ENCODE measurements at places on chromosomes 6 and 20.

DNA sequence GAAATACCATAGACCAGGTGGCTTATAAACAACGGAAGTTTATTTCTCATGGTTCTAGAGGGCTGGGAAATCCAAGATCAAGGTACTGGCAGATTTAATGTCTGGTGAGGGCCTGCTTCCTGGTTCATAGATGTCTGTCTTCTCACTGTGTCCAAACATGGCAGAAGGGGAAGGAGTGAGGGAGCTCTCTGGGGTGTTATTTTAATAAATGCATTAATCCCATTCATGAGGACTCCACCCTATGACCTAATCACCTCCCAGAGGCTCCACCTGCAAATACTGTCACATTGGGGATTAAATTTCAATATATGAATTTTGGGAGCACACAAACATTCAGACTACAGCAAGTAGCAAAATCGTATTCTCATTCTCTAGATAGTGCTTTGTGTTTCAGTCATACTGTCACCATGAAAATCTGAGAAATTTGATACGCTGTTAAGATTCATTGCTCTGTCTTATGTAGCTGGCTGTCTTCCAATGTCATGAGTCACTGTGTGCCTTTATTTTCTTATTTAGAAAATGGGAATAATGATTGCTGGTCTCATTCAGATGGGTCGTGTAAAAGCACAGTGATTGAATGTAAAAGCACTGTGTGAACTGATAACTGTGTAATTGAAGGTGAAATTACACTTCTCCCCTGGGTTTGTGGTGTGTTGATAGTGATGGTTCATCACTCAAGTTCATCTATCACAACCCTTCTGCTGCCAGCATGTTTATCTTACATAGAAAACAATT lies 8.9 kb upstream of the ERVFRD-1 start:
- no peak overlapping the region for H3K4me3 ChIP-seq
- H3K4me1 ChIP-seq: peaks cover 44% of the 10 kb centered on the region
- DNase-seq: no peak
- no peak overlapping the region for H3K27ac ChIP-seq
- no peaks in the 10 kb centered on the region for H3K27me3 ChIP-seq
- H3K36me3 ChIP-seq: no peaks in the 10 kb centered on the region

GRCh38 chr6:107493158-107494057 lies 3.5 kb downstream of the SOBP start:
- peaks cover 14% of the 10 kb centered on the region for H3K4me1 ChIP-seq
- no peak overlapping the region for H3K27ac ChIP-seq
- H3K27me3 ChIP-seq: peaks cover 47% of the 10 kb centered on the region

- no peaks in the 10 kb centered on the region for H3K27me3 ChIP-seq
- H3K36me3 ChIP-seq: no peaks in the 10 kb centered on the region
- H3K4me1 ChIP-seq: no peaks in the 10 kb centered on the region
- H3K27ac ChIP-seq: no peak overlapping the region
Measured at GRCh38 chr6:63926258-63926780, 290.7 kb downstream of the PHF3 start.

GRCh38 chr20:20668639-20669038 lies 43.8 kb downstream of the RALGAPA2 start:
- no peak overlapping the region for H3K4me3 ChIP-seq
- H3K27ac ChIP-seq: no peak overlapping the region
- peaks cover 15% of the 10 kb centered on the region for H3K4me1 ChIP-seq
- no peaks in the 10 kb centered on the region for H3K27me3 ChIP-seq
- peaks cover 3% of the 10 kb centered on the region for H3K36me3 ChIP-seq
- no peak for DNase-seq

DNA sequence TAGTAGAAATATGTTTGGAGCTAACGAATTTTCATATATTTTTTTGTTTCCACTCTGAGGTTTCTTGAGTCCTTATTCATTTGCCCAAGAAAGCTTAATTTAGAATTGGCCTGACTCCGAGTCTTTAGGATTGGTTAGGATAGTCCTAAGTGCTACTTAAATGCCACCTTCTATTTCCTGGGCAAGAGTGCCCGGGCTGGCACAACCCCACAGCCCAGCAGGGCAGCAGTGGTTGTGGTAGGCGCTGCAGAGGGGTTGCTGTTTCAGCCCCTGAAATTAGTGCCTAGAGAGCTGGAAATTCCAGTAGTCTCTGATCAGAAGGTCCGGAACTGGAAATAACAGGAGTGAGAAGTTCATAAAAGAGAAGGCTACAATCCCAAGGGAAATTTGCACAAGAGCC lies 139.4 kb upstream of the TENT5A start:
- H3K27me3 ChIP-seq: no peaks in the 10 kb centered on the region
- H3K27ac ChIP-seq: no peak overlapping the region
- no peaks in the 10 kb centered on the region for H3K4me1 ChIP-seq
- H3K36me3 ChIP-seq: no peaks in the 10 kb centered on the region
- no peak overlapping the region for H3K4me3 ChIP-seq
- DNase-seq: no peak

DNA sequence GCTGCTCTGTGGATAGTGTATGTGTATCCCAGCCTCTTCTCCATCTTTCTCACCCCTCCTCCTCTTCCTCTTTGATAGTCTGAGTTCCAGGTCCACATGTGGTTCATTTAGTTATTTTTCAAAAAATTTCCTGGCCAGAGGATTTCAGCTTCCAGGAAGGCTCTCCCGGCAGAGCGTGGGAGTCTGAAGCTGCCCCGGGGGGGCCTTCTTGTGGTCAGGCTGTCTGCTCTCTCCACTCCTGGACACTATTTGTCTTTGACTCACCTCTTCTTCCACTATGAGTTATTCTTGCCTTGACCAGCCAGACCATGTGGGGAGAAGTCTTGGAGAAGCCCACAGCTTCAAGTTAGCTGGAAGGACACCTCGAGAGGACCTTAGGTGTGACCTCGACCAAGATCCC lies 258.8 kb downstream of the CDC5L start:
- peaks cover 4% of the 10 kb centered on the region for H3K36me3 ChIP-seq
- peak overlapping the region; percentile 25 for H3K27ac ChIP-seq
- peaks cover 35% of the 10 kb centered on the region for H3K4me1 ChIP-seq
- no peak overlapping the region for H3K4me3 ChIP-seq

- no peaks in the 10 kb centered on the region for H3K36me3 ChIP-seq
- peaks cover 3% of the 10 kb centered on the region for H3K27me3 ChIP-seq
Measured at GRCh38 chr6:73866305-73866704, 170.3 kb downstream of the CD109 start.

GRCh38 chr6:18189196-18189595 lies 34.0 kb downstream of the KDM1B start:
- H3K27ac ChIP-seq: no peak overlapping the region
- no peaks in the 10 kb centered on the region for H3K27me3 ChIP-seq
- H3K36me3 ChIP-seq: no peaks in the 10 kb centered on the region
- H3K4me3 ChIP-seq: no peak overlapping the region

DNA sequence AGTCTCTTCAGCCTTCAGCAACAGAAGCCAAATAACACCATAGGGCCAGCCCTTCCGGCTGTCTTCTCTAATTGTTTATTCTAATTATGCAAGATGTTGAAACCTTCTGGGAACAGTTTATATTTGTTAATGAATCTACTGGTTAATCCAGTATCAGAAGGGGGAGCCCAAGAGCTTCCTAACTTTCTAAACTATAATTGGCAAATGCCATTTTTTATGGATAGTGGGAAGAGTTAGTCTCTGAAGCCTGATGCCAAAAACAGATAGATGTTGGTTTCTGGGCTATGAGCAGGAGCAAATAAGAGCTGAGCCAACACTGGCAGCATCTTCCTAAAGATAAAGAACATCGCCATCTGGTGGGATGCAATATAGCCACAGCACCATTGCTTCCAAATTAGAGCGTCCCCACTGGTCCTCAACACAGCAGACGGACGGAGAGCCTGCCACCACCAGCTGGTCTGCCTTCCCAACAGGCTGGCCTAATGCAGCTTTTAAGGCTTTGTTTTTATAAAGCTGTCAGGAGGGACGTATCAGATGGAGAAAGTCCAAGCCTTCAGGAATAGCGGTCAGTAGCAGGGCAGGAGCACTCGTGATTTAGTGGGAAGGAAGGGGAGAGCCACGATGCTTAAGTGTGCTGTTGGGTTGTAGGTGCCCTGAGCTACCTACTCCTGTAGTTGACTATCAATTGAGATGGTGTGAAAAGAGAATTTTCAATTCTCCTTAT lies 118.8 kb downstream of the RALGAPA2 start:
- peaks cover 13% of the 10 kb centered on the region for H3K36me3 ChIP-seq
- H3K4me1 ChIP-seq: peaks cover 2% of the 10 kb centered on the region
- no peak overlapping the region for H3K27ac ChIP-seq
- DNase-seq: no peak

DNA sequence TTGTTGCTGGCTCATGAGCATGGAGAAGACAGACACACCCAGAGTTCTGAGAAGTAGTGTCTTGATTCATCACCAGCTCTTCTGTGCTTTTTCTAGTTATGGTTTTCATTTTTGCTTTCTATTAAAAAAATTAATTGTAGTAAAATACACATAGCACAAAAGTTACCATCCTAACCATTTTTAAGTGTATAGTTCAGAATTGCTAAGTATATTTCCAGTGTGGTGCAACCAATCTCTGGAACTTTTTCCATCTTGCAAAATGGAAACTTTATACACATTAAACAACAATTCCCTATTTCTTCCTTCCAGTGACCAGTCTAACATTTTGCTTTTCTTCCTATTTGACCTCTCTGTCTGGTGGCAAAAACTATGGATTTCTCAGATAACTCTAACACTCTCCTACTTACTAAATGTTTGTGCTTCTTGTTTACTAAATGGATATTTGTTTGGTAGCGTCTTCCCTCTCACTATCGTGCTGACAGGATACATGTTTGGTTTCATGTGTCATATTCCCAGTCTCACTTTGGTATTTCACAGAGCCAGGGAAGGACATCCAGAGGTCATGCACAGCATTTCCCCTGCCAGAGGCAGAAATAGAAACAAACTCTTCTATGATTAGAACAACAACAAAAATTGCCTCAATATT lies 40.6 kb downstream of the TXLNB start:
- H3K27me3 ChIP-seq: no peaks in the 10 kb centered on the region
- peak overlapping the region; percentile 5 for H3K4me3 ChIP-seq
- H3K36me3 ChIP-seq: no peaks in the 10 kb centered on the region
- no peak for DNase-seq

DNA sequence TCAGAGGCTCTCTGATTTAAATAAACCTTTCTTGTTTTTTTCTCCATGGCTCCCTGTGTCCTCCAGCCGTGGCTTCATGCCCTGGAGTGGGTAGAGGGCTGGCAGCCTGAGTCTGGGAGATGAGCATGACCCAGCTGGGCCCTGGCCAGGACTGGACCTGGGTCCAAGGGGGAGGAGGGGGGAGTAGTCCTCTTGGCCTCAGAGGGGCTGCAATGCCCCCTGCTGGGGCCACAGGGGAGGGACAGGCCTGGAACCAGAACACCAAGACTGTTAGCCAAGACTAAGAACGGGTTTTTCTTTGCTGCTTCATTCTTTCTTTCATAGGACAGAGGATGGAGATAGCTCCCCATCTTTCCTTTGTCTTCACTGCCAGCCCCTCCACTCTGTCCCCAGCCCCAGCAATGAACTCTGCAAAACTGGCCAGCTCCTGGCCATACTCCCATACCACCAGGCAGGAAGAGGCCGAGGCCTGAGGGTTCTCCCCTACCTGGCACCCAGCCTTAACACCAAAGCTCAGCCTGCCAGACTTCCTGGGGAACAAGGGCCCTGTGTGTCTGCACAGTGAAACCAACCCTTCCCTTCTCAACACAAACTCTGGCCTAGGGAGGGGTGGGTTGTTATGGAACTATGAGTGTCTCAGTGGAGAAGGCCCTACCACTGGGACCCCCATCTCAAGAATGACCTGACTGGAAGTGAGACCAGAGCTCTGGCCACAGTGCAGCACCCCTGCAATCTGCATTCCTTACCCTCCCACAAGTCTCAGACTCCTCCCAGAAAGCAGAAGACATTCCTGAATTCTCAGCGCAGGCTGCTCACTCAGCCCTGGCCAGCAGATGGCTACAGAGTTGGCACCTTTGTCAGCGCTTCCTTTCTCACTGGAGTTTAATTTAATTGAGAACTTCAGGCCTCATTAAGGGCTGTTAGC lies 11.0 kb downstream of the SLC29A1 start:
- H3K36me3 ChIP-seq: peaks cover 69% of the 10 kb centered on the region
- no peaks in the 10 kb centered on the region for H3K27me3 ChIP-seq

GRCh38 chr20:19114410-19114809 lies 98.0 kb upstream of the SLC24A3 start:
- H3K27me3 ChIP-seq: no peaks in the 10 kb centered on the region
- H3K4me1 ChIP-seq: no peaks in the 10 kb centered on the region
- H3K27ac ChIP-seq: no peak overlapping the region
- H3K36me3 ChIP-seq: no peaks in the 10 kb centered on the region

GRCh38 chr20:59412875-59413284 lies 112.5 kb downstream of the EDN3 start:
- no peaks in the 10 kb centered on the region for H3K4me1 ChIP-seq
- no peak overlapping the region for H3K4me3 ChIP-seq
- no peak for DNase-seq
- no peak overlapping the region for H3K27ac ChIP-seq
- no peaks in the 10 kb centered on the region for H3K36me3 ChIP-seq

GRCh38 chr6:147207837-147208754 lies 3.9 kb downstream of the STXBP5 start:
- peaks cover 27% of the 10 kb centered on the region for H3K36me3 ChIP-seq
- H3K4me3 ChIP-seq: no peak overlapping the region
- H3K4me1 ChIP-seq: peaks cover 36% of the 10 kb centered on the region

Measured in activated T-helper 2 cell treated with anti-CD3 and anti-CD28 coated beads, Interferon-gamma antibody, Interleukin-2, Interleukin-4, amounts not matched to agents 10 μg/mL and 5 μg/mL and 100 μg/mL, durations not matched to agents 14 hours and 24 hours and 36 hours (primary cell).